Kidney (tissue), 22 donors: ENCODE measurements at places on chromosomes 12 and 14. TPM values are rescaled to one million over a fixed set of nuclear protein-coding genes. Genes with fewer than 3 reads are reported as not detected.

Gene RNU4-1
- not detected for polyA plus RNA-seq

Gene HDAC7
- polyA plus RNA-seq: 35.0 TPM

Gene CD163L1
- 8.5 TPM for polyA plus RNA-seq

Gene CISTR
- not detected for polyA plus RNA-seq

Gene FBXO34
- 12.8 TPM for polyA plus RNA-seq

Gene IFT81
- polyA plus RNA-seq: 6.5 TPM

Gene ADAMTS20
- not detected for polyA plus RNA-seq

Gene DDHD1
- polyA plus RNA-seq: 2.1 TPM

Gene SMOC1
- 1.2 TPM for polyA plus RNA-seq

Gene KRT80
- polyA plus RNA-seq: 1.0 TPM

Gene TMPRSS12
- not detected for polyA plus RNA-seq

Gene NGB
- not detected for polyA plus RNA-seq

Gene GUCY2C
- polyA plus RNA-seq: not detected

Gene ACVRL1
- polyA plus RNA-seq: 29.1 TPM

Gene TCL1B
- polyA plus RNA-seq: not detected

Gene INHBE
- polyA plus RNA-seq: 0.30 TPM

Gene TEX22
- polyA plus RNA-seq: 1.5 TPM

Gene PROX2
- not detected for polyA plus RNA-seq

Gene DCN
- 239 TPM for polyA plus RNA-seq

Gene RAB35
- 23.2 TPM for polyA plus RNA-seq

Gene CD69
- polyA plus RNA-seq: 2.2 TPM

Gene HOXC6
- polyA plus RNA-seq: 11.4 TPM
